ENCODE measurements at places on chromosomes 7 and 10. TPM values are rescaled to one million over a fixed set of nuclear protein-coding genes. Genes with fewer than 3 reads are reported as not detected.

Gene ATP6V1F
- 138 TPM for total RNA-seq

Gene ABLIM1
- 64.1 TPM for total RNA-seq

Gene RAB19
- 7.2 TPM for total RNA-seq

- DNase-seq = no peak
These were observed 98.3 kb upstream of the DDC start for GRCh38 chr7:50663396-50664102.

- no peak for DNase-seq
These were observed 54.9 kb downstream of the KCNH2 start for GRCh38 chr7:150923196-150923595.

DNA sequence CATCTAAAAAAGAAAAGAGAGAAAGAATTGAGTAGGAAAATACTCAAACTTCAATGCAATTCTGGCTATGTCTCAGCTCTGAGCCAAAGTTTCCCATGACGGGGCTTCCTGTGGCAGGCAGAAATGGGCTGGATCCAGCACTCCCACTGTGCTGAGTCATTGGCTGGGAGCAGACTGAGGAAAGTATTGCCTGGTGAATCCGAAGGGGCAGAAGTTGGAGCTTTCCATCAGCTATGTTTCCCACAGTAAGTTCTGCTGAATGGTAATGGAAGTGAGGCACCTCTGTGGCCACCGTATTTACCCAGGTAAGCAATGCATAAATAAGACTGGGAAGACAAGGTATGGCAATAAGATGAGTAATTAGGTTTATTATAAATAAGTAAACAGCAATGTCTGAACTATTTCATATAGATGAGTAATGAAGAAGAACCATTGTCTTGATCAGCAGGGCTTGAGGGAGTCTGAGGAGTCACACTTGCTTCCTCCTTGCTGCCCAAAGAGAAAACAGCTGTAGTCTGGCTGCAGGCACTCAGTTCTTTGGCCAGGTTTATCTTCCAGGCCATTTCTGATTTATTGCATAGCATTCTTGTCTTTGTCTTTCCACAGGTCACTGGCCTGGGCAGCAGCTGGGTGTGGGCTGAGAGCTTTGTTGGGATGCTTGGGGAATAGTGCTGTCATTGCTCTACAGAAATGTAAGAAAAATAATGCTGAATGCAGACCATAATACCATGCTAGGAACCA, 255.3 kb downstream of the DNAJB9 start:
- DNase-seq = no peak

DNA sequence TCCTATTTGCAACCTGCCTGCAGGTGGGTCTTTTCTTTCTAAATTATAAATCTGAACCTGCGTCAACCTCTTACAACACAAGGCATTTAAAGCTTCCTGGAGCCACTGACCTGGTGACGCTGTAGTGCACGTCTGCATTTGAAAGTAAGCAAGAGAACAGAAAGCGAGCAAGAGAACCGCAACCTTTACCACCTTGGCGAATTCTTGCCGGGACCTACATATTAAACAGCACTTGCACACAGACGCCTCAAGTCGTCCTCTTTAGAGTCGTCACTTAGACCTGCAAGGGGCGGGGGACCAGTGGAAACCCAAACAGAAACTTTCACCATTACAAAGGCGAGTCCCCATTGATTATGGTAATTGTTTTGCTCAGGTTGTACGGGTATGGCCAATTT, 9.5 kb downstream of the GLI3 start:
- DNase-seq = peak; percentile 51

DNA sequence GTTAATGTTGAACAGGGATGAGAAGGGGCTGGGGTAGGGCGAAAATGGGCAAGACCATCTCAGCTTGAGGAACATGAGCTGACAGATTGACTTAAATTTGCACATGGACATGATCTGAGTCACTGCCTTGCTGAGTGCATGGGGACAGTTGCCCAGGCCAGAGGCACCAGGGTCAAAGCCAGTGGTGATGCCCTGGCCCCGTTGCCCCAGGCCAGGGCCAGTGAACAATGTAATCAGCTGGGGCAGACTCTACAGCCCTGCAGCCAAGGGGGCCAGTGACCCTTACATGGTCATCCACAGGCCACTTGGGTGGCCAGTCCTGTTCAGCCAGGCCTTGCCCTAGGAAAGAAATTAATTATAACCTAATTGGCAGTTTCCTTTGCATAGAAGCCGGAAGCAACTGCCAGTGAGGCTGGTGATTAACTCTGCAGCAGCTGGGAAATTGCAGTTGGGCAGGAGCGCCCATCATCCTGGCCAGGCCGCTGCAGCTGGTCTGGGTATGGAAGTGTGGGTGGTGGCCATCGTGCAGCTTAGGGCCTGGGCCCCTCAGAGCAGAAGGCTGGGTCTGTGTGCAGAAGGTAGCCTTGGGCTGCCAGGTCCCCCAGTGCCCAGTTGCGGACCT, 9.6 kb downstream of the RET start:
- DNase-seq = no peak

DNA sequence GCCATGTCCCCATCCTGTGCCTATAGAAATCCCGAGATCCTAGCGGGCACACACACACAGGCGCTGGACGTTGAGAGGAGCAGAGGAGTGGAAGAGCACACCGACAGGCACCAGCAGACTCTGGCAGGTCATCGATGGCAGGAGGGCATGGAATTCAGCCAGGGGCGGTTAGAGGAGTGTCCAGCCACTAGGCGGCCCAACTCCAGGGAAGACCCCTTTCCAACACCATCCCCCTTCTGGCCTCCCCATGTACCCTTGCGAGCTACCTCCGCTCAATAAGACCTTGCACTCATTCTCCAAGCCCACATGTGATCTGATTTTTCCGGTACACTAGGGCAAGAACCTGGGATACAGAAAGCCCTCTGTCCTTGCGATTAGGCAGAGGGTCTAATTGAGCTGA, 356.0 kb upstream of the DPP6 start:
- no peak for DNase-seq

- DNase-seq = peak; percentile 90
These were observed 1.4 kb upstream of the LCOR start for GRCh38 chr10:96830511-96831199.

DNA sequence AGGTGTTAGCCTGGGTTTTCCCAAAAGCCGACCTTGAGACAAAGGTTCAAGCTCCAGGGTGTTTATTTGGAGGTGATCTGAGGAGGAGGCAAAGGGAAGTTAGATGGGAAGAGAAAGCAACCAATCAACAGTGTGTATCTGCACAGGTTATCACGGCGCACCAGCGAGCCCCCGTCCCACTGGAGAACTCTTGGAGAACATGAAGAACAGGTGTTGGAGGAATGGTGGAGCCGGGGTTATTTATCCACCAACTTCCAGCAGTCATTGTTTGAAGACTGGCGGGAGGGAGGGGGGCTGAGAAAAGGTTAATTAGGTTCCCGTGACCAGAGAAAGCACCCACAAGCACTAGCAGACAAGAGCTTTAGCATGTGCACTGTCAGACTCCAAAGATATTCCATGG, 282.5 kb upstream of the FOXK1 start:
- no peak for DNase-seq

- DNase-seq = no peak
These were observed 286.5 kb upstream of the SORCS1 start for GRCh38 chr10:107451047-107451446.

DNA sequence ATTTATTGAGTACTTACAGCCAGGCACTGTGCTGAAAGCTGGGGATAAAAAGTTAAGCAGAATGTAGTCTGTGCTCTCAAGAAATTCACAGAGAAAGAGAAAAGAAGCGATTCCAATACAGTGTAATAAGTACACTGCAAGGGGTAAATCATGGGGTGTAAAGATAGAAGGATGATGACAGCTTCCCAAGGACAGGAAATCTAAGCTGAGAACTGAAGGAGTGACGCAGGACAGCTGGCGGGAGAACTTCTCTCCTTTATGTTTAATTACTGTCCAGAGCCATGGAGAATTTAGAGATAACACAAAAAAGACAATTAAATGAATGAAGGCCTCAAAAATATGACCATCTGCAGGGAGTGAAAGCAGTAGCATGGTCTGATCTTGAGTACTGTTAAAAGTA, 34.8 kb downstream of the C7orf33 start:
- no peak for DNase-seq

Data from activated CD8-positive, alpha-beta T cell treated with anti-CD3 and anti-CD28 coated beads, Interleukin-2, amount 10 ng/mL, durations not matched to agents 7 days and 5 days (primary cell).